ENCODE measurements at places on chromosomes 5 and 9. TPM values are rescaled to one million over a fixed set of nuclear protein-coding genes. Genes with fewer than 3 reads are reported as not detected.

- no peak for DNase-seq
These were observed 172.9 kb upstream of the NREP start for GRCh38 chr5:111929867-111930266.

GRCh38 chr5:179595916-179596315 lies 27.6 kb downstream of the HNRNPH1 start:
- DNase-seq, result no peak

DNA sequence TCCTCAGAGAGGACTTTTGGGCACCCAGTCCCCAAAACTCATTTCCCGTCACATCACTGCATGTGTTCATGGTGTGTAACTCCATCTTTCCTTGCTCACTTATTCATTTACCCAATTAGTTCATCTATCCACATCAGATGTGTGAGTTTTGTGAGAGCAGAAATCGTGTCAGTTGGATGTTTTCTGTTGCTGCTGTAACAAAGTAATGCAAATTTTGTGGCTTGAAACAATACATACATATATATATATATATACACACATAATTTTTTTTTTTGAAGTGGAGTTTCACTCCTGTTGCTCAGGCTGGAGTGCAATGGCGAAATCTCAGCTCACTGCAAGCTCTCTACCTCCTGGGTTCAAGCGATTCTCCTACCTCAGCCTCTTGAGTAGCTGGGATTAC lies 70.5 kb upstream of the BOD1 start:
- DNase-seq, result no peak

DNA sequence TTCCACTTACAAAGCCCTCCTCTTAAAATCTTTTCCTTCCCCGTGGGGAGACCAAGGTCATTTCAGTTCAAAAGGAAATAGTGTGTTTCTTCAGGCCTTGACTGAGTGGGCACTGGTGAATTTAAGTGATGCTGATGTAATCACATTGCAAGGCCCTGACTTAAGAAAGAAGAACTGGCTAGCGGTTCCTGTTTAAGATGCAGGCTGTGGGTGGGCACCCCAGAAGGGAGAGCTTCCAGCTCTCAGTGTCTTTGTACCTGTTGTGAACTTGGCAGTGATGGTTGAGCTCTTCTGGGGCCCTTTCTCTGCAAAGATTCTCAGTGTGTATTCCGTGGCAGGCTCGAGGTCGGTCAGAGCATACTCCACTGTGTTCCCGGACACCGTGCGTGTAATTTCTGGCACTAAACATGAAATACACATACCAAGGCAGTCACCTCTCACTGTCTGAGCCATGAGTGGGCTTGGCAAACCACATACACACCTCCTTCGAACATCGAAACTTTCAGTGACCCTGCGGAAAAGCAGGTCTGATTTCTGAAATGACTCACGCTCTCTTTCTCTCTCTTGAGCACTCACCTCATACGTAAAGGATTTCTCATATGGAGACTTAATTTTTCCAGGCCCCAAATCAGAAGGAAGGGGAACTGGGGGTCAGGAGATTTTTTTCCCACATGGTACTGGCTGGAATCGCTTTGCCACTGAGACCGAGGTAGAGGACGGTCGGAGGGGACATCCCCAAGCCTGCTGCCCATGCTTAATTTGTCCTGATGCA lies 81.9 kb downstream of the TNC start:
- DNase-seq, result no peak

GRCh38 chr5:136242136-136242535 lies 49.2 kb upstream of the SMIM32 start:
- no peak for DNase-seq

DNA sequence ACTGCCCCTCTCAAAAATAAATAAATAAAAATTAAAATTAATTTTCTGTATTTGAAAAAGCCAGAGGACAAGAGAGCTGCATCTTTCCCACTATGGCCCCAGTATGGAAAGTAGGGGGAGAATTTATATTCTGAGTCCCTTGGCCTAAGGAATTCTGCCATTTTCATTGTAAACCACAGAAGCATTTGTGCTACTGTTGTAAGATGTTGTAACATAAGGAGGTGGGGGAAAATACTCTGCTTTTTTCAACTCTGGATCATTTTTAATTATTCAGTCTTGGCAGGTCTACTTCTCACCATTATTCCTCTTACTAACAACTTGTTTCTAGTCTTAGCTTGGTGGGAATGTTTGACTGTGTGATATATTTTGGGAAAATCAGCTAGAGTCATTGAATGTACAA lies 52.3 kb upstream of the APC start:
- no peak for DNase-seq

DNA sequence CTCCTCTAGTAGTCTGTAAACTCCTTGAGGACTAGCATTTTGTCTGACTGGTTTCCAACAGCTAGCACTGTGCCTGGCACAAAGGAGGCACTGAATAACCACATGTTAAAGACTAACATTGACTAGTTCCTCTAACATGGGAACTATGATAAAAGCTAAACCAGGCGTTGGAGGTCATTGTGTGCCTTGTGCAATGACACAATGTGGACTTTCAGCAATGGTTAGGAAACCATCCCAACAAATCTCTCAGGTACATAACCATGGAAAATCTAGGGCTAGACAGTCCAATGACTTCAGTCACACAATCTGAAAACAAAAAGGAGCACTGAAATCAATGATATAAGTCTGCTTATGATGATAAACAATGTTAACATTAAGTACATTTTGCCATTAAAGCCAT lies 200.6 kb downstream of the DCP2 start:
- DNase-seq, result no peak

ESM1 gene
- 5.4 TPM for total RNA-seq

DNA sequence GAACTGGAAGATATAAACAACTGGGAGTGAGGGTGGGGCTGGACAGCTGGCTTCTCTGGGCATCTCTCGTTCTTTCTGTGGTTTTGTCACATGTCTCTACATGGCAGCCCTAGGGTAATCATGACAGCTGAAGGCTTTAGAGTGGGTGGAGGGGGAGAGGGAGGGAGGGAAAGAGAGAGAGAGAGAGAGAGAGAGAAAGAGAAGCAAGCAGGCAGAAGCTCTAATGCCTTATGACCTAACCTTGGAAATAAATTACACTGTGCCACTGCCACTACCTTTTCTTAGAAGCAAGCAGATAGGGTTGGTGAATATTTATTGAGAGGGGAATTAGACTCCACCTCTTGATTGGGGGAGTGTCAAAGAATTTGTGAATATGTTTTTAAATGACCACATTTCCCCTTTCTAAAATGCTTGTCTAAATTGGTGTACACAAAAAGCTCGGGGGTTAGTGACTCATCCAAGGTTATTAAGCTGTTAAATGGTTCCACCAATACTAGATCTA lies 2.6 kb upstream of the DAPK1 start:
- no peak for DNase-seq

- DNase-seq, result no peak
These were observed 71.0 kb upstream of the GPBP1 start for GRCh38 chr5:57102905-57103255.

DNA sequence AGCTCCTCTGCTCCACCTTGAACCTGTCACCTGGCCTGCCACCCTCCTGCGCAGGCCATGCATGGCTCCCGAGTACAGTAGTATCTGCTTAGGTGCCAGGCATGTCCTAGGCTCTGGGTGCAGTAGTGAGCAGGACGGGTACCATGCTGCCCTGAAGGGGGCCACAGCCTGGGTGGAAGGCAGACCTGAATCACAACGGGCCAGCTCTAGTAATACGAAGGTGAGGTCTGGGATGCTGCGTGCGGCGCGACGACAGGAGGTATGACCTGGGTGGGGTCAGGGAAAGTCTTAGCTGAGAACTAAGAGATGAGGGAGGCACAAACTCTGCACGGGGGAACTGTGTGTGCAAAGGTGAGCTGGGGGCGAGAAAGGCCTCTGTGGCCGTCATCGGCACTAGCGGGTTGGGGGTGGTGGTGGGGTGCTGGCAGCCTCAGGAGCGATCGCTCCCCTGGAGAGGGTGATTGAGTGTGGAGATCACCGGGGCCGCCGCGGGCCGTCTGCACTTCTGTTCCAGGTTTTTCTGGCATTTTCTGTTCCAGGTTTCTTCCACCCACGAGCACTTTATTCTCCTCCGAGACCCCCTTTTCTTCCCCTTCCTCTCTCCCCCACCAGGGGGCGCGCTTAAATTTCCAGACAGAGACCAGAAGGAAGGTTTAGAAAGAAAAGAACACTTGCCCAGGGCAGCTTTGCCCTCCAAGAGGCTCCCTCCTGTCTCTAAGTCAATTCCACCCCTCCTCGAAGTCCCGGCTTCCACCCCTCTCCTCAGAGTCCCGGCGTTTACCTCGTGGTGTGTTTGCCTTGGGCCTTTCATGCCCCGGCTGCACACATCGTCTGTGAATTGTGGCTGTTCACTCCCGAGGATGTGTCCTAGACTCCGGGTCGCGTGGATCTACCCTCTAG lies 15.1 kb downstream of the PDLIM4 start:
- no peak for DNase-seq

ZNF354C gene
- 5.2 TPM for total RNA-seq

PCDHGB4 gene
- 3.2 TPM for total RNA-seq

CYLC2 gene
- not detected for total RNA-seq

DNA sequence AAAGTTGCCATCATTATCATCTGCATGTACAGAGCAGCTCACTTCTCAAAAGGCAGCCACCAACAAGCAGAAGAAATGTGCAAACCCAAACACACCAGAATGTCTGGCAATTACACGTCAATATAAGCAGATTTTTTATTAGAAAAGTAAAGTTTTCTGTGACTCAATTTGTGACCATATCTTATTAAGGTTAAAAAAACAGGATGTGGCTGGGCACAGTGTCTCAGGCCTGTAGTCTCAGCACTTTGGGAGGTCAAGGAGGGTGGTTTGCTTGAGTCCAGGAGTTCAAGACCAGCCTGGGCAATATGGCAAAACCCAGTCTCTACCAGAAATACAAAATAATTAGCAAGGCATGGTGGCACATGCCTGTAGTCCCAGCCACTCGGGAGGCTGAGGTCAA lies 176.7 kb downstream of the FANCC start:
- DNase-seq, result no peak

GRCh38 chr9:70142101-70142500 lies 98.5 kb downstream of the MAMDC2 start:
- no peak for DNase-seq

ACSL6 gene
- total RNA-seq, result 1.1 TPM

- DNase-seq, result no peak
These were observed 122.0 kb downstream of the WDR70 start for GRCh38 chr5:37501152-37501551.

DNA sequence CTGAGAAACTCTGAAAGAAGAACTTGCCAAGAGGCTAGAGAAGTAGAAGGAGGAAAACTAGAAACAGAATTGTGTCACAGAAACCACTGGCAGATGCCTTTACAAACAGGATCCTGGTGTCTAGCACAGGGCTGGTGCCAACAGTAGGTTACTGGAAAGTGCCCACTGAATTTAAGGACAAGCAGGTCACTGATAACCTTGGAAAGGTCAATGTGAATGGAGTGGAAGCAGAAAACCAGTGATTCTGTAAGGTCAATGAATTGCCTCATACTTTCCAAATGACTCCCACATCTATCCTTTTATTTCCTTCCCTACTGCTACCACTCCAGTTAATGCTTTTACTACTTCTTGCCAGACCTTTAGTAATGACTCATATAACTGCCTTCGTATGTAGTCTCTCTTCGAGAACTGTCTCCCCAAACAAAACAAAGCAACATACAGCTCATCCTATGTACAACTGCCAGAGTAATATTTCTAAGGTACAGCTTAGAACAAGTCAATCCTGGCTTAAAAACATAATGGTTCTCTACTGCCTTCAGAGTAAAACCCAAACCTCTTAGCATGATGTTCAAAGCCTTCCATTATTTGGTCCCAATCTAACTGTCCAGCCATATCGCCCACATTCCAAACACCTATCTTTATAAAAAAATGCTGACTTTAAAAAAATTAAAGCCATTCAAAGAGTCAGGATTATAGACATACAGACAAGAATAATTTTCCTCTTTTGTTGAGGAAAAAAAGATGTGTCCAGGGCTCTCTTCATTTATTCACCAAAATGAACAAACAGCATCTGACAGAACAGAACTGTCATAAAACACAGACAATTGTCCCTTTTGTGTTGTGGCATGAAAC lies 52.5 kb downstream of the NR3C1 start:
- no peak for DNase-seq

FBXL17 gene
- 11.8 TPM for total RNA-seq

DNA sequence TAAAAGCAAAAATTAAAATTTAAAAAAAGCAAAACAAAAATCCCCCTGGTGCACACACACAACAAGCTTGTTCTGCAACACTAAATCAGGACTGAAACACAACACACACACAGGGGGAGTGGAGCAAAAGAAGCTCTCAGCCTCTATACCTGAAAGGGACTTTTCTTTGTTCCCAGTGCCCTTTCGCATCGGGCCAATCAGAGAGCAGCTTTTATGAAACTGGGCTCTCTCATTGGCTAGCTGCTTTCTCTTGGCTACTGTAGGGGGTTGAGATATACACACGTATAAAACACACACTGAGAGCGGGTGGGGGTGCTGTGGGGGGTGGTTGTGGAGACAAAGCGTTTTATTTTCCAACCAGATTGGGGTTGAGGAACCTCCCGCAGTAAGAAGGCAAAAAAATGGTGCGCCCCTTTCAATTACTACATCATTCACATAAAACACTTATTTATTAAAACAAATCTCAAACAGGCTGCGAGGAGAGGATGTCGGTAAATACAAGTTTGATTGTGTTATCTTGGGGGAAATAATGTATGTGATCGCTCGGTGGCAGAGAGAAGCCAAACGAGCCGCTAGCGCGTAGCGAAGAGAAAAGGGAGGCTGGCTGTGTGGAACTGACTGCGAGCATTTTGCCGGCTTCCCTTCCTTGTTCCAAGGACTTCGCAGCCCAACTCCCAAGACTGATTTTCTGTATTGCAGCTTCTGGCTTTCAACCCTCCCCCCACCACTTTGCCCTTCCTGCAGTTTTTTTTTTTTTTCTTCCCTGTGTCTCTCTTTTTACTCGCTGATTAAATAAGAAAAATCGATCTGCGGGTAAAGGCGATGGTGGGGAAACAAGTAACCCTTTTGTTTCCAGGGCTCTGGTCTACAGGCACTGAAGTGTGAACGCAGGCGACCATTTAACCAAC lies 2.5 kb upstream of the ZNF608 start:
- peak; percentile 94 for DNase-seq
